GM04504 (cell line): ENCODE measurements at places on chromosomes 3 and 15.

- DNase-seq, result no peak
Observed at GRCh38 chr15:93825682-93826081, 405.7 kb upstream of the MCTP2 start.

- DNase-seq, result no peak
Observed at GRCh38 chr3:185793381-185793780, 31.5 kb downstream of the IGF2BP2 start.

- no peak for DNase-seq
Observed at GRCh38 chr3:158085931-158086330, 20.3 kb downstream of the SHOX2 start.

- DNase-seq, result no peak
Observed at GRCh38 chr15:60626051-60626450, 147.1 kb upstream of the ICE2 start.

DNA sequence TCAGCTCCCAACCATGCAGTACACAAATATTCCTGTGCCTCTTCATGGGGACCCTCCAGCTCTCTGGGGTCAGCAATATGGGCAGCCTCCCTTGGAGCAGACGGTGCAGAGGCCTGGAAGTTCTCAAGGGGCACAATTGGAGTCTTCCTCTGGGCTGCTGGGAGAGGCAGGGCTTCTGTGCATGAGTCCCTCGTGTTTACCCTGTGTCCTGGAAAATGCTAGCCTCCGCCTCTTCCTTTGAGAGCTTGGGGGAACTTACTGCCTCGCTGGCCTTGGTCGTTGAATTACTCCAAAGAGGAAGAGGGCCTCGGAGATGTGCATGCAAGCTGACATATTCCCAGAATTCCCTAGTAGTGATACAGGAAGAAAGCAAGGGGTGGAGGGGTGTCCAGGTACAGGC lies 284.4 kb upstream of the IGF1R start:
- no peak for DNase-seq

GRCh38 chr3:63976161-63976871 lies 47.0 kb downstream of the PSMD6 start:
- peak; percentile 90 for DNase-seq

DNA sequence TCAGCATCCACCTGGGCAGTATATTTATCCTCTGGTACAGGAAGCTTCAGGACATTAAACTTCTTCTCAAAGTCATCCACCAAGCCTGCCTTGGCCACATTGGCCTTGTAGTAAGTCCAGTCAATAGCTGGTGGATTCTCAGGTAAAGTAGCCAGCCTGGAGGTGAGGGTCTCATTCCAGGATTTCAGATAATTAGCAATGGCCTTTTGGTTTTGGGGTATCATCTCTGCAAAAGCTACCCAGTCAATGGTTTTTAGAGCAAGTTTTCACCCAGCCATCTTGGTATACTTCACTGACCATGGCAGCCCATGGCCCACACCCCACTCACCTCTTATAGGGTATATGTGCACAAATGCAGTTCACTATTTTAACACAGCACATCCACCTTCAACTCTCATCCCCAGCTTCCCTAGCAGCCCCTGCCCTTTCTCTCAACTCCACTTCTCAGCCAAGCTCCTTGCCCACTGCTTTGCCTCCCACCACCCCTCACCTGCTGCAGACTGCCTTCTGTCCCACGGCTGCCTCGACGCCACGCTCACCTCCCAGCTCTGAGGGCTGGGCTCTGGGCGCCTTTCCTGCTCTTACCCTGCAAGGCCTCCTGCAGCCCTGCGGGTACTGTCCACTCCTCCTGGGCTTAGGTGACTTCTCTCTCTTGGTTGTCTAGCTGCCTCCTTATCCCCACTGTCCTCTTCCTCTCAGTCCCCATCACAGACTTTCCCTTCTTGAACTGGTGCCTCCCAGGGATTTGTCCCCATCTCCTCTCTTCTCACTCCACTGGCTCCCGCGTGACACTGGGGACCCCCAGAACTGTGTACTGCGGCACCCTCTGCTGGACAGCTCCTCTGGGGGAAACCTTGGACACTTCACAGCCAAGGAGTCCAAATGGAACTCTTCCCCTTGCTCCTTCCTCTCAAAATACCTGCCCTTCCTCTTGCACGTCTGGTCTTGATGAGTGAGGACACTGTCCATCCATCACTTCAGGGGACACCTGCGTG lies 1.7 kb upstream of the TGM5 start:
- no peak for DNase-seq

- DNase-seq, result no peak
Observed at GRCh38 chr3:126131881-126132750, 48.2 kb upstream of the SLC41A3 start.

GRCh38 chr15:36896949-36897348 lies 203.4 kb downstream of the MEIS2 start:
- DNase-seq, result peak; percentile 17

GRCh38 chr3:190399677-190400076 lies 11.7 kb downstream of the CLDN16 start:
- DNase-seq, result no peak

DNA sequence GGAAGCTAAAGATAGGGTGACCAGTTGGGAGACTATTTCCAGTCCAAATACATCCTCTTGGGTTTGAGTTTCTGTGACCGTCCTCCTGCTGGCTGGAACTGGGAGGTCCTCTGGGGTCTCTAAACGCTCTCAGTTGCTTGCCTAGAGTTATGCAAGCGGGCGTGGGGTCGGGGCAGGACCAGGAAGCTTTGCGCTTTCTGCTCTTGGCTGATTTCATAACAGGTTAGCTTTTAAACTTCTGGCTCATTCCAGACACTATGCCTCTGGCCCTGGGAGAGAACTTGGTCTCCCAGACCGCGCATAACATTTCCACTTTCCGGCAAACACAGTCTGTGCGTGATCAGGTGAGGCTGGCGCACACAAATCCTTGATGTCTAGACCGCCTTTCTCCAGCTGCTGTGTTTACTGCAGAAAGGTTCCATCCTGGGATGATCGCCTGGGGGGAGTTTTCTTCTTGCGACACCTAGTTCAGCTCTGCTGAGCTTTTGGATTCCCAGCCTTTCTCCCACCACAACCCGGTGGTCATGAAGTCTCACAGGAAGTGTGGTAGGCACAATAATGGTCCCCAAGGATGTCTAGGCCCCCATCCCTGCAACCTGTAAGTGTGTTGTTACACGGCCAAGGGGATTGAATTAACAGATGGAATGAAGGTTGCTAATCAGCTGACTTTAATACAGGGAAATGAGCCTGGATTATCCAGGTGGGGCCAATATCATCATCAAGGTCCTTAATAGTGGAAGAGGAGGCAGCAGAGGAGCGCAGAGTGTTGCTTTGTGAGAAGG lies 23.6 kb upstream of the CGNL1 start:
- no peak for DNase-seq

GRCh38 chr3:21449738-21450137 lies 301.3 kb downstream of the ZNF385D start:
- DNase-seq, result no peak

DNA sequence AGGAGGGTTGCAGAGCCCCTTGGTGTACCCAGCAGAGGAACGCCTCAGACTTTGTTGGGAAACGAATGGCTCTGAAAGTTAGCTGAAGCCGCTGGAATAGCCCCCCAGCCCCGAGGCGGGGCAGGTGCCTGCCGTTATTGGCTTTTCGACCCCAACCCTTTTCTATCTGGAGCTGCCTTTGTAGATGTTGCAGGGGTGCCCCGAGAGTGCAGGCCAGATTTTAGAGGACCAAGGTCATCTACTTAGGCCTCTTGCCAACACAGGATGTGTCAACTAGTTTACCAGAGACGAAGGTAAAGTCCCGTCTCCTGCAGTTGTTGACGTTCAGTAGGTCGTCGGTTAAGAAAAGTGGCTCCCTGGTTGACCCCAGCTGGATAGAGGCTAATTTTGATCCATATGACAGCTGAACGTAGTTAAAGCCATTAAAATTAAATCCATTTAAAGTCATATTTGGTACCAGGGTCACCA lies 579 bp upstream of the UBE3A start:
- no peak for DNase-seq

DNA sequence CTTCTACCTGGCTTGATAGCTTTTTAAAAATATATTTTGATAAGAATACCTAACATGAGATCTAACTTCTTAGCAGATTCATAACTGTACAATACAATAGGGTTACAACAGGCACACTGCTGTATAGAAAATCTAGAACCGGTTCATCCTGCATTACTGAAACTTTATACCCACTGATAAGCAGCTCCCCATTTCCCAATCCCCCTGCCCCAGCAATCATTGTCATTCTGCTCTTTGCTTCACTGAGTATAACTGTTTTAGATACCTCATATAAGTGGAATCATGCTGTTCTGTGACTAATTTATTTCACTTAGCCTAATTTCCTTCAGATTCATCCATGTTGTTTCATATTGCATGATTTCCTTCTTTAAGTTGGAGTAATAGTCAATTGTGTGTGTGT lies 906.0 kb downstream of the GBE1 start:
- DNase-seq, result no peak

GRCh38 chr3:117708601-117709000 lies 999.0 kb downstream of the TUSC7 start:
- DNase-seq, result no peak

GRCh38 chr3:186417791-186418190 lies 55.8 kb upstream of the DGKG start:
- peak; percentile 75 for DNase-seq

GRCh38 chr3:170130532-170130931 lies 51.0 kb downstream of the PHC3 start:
- no peak for DNase-seq

- no peak for DNase-seq
Observed at GRCh38 chr3:35408882-35409281, 230.4 kb upstream of the ARPP21 start.

DNA sequence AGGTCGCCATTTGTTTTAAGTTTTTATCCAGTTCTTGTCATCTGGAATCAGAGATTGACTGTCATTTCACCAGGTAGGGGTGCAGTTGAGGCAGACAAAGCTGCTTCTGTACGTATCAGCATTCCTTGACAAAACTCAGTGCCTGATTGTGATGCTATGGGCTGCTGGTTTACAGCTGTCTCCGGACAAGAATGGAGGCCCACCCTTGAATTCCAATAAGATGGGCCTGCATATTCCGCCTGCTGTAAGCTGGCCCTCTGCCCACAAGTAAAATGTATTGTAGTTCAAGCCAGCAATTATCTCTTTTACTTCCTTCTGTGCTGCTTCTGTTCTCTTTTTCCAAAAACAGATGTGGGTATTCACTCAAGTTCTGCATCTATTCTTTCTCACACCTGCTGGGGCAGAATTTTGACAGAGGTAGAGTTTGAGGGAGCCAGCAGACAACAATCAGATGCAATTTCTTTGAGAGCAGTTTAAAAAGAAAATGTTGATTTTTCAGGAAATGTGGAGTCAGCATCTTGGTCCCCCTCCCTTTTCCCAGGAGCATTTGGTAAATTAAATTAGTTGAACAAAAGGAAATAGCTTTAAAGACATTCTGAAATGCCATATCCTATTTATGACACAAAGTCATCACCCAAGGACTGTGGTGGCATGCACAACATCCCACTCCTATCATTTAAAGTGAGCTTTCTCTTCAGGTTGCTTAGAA lies 53.5 kb downstream of the IQCH start:
- no peak for DNase-seq

DNA sequence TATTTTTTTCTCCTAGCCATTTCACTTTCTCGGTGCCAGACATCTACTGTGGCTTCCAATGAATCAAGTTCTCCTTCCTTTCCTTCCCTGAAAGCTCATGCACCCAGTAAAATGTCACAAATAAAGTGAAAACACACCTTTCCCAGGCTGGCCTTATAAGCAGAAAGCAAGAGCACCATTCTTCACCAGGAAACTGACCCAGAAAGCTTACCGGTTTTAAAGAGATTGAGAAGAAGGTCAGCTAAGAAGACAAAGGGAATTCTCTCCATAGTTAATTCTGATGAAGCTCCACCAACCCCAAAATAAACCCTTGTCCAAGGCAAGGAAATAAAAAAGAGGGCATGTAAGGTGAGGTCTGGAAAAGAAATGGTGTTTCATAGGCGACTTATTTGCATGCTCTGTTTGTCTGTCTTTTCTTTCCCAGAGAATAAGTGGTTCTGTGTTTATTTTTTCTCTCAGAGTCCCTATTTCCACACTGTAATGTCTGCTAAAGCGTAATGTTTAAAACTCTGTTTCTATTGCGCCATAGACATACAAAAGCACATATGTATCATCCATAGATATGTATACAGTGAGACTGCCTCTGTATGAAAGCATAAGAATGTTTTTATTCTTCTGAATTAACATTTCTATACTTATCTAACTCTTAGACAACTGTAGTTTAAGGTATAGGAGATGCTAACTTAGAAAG lies 2.8 kb downstream of the LSAMP start:
- no peak for DNase-seq

DNA sequence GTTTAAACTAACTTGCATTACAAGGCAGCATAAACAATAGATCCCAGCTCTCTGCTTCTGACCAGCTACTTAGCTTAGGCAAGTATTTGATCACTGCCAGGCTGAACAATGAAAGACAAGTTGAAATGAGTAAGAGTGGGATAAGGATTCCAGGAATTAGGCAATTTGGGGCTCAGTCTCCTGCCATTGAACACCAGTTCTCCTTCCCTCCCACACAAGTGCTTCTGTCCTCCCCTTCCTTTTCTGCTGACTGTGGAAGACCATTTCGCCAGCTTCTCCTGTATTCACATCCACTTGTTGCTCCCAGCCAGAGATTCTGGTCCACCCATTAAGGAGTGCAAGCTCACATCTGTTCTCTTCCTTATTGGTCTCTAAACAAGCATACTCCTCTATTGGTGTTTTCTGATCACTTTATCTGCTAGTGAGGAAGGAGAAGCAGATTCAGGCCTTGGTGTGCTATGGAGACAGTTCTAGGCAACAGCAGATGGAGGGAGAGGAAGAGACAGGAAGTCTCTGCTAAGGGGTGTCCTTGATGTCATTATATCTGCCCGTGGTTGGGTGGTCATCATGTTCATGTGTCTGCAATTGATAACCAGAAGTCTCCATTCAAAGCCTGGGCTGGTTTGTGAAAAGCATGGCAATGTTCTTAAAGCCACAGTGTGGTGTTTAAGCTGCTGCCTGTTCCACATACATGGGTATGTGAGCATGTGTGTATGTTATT lies 121.5 kb downstream of the PLCL2 start:
- DNase-seq, result no peak

- DNase-seq, result no peak
Observed at GRCh38 chr3:101954936-101955335, 105.6 kb downstream of the NFKBIZ start.

DNA sequence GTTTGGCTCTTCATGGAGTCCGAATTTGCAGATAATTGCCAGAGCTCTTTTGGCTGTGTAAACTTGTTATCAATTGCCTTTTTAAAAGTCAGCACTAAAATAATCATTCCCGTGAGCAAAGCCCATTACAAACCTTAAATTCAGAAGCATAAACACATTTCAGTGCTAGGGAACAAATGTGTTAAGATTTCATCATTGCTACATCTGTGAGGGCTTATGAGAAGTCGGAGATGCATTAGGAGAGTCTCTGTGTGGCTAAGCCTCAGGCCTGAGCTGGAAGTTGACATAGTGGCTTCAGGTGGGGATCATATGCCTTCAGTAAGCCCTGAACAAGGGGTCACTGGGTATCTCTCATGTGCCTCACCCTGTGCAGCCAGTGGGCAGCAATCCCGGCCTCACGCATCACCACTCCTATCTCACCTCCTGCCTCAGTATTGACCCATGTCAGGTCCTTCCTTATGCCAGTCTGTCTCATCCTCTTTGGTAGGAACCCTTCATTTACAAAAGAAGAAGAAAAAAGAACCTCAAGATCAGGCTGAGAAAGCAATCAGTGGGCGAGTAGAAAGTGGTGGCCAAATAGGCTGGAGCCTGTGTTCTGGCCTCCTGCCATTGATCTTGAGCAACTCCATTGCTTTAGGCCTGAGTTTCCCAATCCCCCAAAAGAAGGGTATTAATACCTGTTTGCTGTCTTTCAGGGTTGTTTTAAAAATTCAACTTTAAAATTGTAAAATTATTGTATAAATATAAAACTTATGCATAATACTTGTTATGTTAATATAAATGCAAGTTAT lies 233.5 kb downstream of the IL20RB start:
- DNase-seq, result no peak
